IMR-90 (cell line): ENCODE measurements at places on chromosomes 4 and X. TPM values are rescaled to one million over a fixed set of nuclear protein-coding genes. Genes with fewer than 3 reads are reported as not detected.

The NPNT gene
- not detected in 2 replicates for total RNA-seq

The MAGED4 gene
- 9.9 and 13.6 TPM in 2 replicates for total RNA-seq

The AFF2 gene
- total RNA-seq: 0.72 and 0.83 TPM in 2 replicates

The GATA1 gene
- total RNA-seq: not detected in 2 replicates

The NR3C2 gene
- 1.9 and 2.3 TPM in 2 replicates for total RNA-seq

The CPZ gene
- 0.56 and 0.90 TPM in 2 replicates for total RNA-seq

The HELT gene
- not detected in 2 replicates for total RNA-seq

The GC gene
- not detected in 2 replicates for total RNA-seq

The GNL3L gene
- total RNA-seq: 47.2 and 48.8 TPM in 2 replicates

The SLC26A1 gene
- total RNA-seq: not detected in 2 replicates

The RBM47 gene
- 0.83 and 1.1 TPM in 2 replicates for total RNA-seq

The MAGEC1 gene
- not detected in 2 replicates for total RNA-seq

The WDR44 gene
- total RNA-seq: 11.8 and 18.9 TPM in 2 replicates

The RNF150 gene
- 10.6 and 18.1 TPM in 2 replicates for total RNA-seq

The ATP8A1 gene
- total RNA-seq: 0.36 and 0.83 TPM in 2 replicates

The SLITRK4 gene
- total RNA-seq: not detected in 2 replicates
